ENCODE measurements at places on chromosomes 6 and 20.

GRCh38 chr6:75299801-75300530 is 15.4 kb upstream of the TMEM30A start:
- DNase-seq, result no peak

DNA sequence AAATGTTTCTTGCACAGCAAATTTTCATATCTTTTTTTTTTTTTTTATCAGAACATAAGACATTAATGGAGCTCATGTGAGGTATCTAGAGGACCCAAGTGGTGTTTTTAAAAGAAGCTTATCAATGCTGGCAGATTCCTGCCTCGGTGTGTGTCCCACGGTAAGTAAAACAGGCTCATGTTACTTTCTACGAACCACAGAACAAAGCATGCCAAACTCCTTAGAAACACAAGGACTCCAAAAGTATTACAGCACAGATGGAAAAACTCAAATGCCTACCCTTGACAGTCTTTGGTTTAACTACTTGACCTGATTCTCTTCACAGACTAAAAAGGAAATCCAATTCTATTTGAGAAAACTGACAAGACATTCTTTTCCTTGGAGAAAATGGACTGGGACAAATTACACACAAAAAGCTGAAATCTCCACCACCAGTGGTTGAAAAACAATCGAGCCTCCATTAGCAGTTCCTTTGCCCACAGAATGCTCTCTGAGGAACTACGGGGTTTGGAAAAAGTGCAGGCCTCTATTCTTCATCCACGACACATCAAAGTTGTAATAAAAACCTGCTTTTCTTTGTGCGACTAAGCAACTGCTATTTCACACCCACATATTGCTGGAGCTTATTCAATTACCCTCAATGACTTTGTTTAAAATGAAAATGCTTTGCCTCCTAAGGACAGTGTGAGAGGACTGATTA is 5.4 kb downstream of the METTL24 start:
- no peak for DNase-seq

- no peak for DNase-seq
These were observed 10.8 kb downstream of the UFL1 start for GRCh38 chr6:96532399-96532798.

- DNase-seq, result no peak
These were observed 52.4 kb downstream of the NINL start for GRCh38 chr20:25532971-25533391.

DNA sequence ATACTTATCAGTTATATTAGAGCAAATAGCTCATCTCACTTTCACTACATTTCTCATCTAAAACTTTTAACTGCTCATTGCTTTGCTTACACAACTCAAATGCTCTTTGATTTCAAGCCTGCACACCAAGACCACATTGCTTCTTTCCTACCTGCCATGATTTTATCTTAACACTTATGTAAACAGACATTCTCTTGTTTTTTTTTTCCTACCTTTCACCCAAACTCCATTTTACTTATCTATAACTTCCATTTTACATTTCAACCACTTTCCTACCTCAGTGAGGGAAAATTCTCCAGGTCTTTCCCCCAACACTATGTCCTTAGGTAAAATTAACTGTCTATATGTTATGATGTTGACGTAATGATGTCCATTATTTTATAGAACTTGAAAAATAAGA is 24.0 kb downstream of the REPS1 start:
- no peak for DNase-seq

- DNase-seq, result no peak
These were observed 1.1 kb downstream of the L3MBTL1 start for GRCh38 chr20:43508604-43509040.

DNA sequence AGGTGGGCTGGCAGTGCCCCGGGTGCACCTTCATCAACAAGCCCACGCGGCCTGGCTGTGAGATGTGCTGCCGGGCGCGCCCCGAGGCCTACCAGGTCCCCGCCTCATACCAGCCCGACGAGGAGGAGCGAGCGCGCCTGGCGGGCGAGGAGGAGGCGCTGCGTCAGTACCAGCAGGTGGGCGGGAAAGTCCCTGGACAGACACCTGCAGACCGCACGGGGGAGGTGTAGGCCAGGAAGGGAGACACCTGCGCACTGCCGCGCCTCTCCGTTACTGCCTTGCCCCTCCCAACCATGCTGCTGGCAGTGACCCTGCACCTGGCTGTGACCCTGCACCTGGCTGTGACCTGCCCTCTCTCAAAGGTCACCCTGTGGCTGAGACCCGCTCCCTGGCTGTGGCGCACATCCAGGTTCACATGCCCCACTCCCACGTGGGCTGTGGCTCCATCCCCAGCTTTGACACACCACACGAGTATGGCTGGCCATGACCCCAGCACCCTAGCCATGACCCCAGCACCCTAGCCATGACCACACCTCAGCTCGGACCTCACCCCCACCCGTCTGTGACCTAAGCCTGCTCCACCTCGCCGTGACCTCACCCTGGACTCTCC is 11.6 kb downstream of the RBCK1 start:
- no peak for DNase-seq

DNA sequence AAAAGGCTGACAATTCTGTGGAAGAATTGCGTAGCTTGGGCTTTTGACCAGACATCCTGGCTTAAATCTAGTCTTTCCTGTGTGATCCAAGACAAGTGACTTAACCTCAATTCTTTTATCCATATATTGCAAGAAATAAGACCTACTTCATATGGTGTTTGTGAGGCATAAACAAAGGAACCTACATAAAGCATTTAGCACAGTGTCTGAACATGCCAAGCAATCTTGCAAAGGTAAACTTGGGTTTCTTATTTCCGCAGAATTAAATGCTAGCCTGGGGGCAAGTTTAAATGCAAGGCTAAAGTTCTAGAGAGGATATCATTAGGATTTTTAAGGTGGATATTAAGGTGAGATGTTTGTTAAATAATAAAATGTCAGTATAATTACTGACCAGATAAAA is 47.9 kb downstream of the HDDC2 start:
- no peak for DNase-seq

- DNase-seq, result no peak
These were observed 195.2 kb downstream of the CENPW start for GRCh38 chr6:126535138-126535537.

DNA sequence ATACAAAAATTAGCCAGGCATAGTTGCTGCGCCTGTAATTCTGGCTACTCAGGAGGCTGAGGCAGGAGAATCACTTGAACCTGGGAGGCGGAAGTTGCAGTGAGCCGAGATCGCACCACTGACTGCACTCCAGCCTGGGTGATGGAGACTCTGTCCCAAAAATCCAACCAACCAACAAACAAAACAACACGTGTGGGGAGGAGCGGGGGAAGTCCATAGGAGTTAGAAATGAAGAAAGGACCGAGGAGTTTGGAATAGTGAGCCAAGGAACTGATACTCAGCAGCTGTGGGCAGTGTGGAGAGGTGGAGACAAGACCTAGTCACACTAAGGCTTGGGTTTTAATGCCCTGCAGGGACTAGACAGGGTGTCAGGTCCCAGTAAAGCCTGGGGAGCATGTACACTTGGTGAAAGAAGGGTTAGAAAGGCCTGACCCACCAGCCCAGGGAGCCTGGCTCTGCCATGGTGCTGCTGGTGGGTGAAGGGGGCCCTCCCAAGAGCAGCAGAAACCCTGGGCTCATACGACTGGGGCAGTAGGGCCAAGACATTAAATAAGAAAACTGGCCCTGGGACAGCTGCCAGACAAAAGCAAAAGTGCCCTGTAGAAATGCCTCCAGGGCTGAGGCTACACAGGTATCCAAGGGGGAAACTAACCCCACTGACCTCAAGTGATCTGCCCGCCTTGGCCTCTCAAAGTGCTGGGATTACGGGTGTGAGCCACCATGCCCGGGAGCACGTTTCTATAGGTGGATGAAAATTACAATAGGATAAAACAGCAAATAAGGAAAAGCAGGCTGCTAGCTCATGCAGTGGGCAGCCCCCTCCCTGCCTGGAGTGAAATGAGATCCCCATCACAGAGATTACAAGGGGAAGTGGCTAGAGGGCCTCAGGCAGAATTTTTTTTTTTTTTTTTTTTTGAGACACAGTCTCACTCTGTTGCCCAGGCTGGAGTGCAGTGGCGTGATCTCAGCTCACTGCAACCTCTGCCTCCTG is 58.0 kb downstream of the MYH7B start:
- DNase-seq, result no peak

- no peak for DNase-seq
These were observed 291.9 kb downstream of the PLCB1 start for GRCh38 chr20:8424010-8424409.

GRCh38 chr6:131281471-131282270 is 146.4 kb downstream of the AKAP7 start:
- peak; percentile 6 for DNase-seq

DNA sequence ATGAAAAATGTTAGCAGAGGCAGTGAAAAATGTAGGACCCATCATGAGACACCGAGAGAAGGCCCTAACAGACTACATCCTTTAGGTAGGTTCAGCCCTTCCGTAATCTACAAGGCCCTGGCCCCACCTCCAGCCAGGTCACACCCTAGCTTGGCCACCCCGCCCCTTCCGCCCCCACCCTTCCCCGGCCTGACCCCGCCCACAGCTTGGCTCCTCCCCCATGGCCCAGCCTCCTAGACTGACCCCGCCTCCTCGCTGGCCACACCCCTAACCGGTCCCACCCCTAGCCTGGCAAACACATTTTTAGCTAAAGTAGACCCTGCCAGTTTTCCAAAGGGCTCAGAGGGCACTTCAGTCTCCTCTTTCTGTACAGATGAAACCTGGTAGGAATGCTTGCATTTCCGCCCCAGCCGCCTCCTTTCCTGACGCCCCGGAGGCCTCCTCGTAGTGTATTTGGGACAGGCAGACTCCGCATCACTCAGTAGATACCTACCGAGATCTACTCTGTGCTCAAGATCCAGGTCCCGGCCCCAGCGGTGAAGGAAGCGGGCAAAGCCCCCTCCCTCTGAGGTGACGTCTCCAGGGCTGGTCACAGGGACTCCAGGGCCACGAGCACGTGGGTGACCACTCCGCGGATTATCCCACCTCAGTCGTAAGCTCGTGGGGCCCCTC is 443.5 kb downstream of the PREX1 start:
- DNase-seq, result no peak

- DNase-seq, result no peak
These were observed 43.7 kb upstream of the DST start for GRCh38 chr6:56686429-56686828.
